Midbrain (tissue), 1 donor: ENCODE measurements at places on chromosomes 3 and 15.

GRCh38 chr3:66115858-66116654 lies 77.3 kb upstream of the MAGI1 start:
- no peak for DNase-seq

DNA sequence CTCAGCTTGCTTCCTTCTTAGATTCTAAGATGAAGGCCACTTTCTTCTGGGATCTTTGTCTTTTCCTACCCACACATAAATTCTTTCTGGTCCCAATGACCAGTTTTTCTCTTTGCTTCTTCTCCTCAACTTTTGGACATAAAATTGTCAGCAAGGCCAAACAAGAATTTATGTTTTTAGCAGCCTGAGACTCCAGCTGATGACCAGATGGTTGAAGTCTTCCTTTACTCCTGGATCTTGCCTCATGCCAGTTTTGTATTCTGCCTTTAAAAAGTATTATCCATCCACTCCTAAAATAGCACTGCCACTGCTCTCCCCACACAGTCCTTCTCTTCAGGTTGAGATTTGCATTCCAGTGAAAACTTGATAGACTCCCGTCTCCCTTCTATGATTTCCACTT lies 236.0 kb downstream of the VPS13C start:
- no peak for DNase-seq

DNA sequence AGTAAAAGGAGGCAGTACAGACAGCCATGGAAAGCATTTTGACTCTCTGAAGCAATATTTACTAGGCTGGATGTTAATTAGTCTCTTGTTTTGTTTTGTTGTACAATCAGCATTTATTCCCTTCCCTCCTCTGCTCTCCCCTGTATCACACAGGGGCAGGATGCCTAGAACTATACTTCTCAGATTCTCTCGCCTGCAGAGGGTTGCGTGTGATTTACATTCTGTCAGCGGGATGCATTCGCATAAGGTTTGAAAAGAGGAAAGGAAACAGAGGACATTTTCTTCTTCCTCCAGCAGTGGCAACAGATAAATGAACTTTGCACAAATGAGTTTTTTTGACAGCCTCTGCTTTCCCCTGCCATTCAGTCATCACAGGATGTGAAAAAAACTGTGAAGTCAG lies 188.3 kb downstream of the RSL24D1 start:
- no peak for DNase-seq

- DNase-seq, result no peak
Measured at GRCh38 chr3:31357451-31357850, 175.3 kb upstream of the STT3B start.

- no peak for DNase-seq
Measured at GRCh38 chr3:161695811-161696210, 199.2 kb downstream of the OTOL1 start.

DNA sequence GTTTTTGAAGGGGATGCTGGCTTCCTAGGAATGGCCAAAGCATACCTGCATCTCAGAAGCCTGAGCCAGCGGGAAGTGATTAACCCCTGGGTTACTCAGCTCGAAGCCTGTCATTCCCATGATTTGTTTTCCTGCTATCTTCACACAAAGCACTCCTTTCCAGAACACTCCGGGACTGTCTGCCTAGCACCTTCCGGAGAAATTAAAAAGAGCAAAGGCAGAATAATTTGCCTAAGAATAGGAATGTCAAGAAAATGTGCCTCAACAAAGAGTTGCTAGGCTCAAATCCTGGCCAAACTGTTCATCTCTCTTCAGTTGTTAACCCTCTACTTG lies 34.1 kb downstream of the TPM1 start:
- no peak for DNase-seq

DNA sequence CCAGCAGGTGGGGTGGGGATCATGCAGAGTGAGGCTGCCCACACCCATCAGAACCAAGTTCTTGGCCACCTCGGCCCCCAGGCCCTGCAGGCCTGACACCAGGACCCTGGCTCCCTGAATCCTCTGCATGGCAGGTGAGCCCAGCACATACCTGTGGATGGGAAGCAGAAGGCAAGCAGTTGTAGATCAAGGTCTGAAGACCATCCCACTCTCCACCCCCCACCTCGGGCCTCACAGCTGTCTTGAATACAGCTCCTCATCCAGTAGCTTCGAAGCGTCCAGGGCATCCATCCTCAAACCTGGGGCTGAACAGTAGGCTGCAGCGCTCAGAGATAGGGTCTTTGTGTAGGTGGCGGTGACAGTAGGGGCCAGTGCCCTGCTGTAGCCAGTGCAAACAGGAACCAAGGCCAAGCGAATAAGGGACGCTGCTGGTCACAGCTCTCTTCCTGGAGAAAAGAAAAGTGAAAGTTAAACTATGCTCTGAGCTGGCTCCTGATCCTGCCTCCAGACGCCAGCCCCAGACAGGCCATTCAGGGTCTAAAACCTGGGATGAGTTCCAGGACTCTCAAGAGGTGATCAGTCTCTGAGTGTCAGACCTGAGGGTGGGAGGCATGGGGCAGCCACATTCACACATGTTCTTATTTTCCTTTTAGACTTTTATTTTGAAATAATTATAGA lies at the start of gene UBA7:
UBA7 (minus strand) TSS at position 457 of the 678 bp plus-strand sequence; CDS start at position 291, 166 bp downstream.
- DNase-seq, result peak; percentile 61

- DNase-seq, result no peak
Measured at GRCh38 chr15:71195242-71195641, 80.0 kb downstream of the THSD4 start.

- no peak for DNase-seq
Measured at GRCh38 chr3:69521286-69521685, 135.4 kb upstream of the FRMD4B start.

GRCh38 chr15:63502843-63503738 lies 1.3 kb upstream of the USP3 start:
- peak; percentile 46 for DNase-seq

GRCh38 chr3:182597621-182598041 lies 195.7 kb upstream of the ATP11B start:
- no peak for DNase-seq

DNA sequence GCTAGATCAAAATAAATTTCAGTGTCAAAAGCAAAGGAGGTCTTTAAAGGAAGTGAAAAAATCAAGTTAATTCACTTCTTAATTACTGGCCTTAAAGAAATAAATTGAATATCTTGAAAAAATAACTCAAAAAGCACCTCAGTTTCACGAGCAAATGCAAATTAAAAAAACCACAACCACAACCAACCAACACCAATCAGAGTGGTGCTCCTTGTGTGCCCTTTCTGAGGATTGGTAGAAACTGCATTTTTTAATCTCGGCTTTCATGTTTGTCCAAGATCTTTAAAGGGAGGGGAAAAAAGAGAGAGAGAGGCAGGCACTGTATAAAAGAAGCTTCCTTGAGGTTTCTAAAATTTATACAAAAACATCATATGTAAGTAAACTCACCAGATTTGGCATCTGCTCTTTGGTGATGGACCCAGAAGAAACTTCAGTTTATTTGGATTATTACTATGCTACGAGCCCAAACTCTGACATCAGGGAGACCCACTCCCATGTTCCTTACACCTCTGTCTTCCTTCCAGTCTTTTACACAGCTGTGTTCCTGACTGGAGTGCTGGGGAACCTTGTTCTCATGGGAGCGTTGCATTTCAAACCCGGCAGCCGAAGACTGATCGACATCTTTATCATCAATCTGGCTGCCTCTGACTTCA lies at the start of gene GPR15:
GPR15 (plus strand) TSS at position 357 of the 653 bp plus-strand sequence; CDS start at position 413, 56 bp downstream.
- DNase-seq, result no peak

DNA sequence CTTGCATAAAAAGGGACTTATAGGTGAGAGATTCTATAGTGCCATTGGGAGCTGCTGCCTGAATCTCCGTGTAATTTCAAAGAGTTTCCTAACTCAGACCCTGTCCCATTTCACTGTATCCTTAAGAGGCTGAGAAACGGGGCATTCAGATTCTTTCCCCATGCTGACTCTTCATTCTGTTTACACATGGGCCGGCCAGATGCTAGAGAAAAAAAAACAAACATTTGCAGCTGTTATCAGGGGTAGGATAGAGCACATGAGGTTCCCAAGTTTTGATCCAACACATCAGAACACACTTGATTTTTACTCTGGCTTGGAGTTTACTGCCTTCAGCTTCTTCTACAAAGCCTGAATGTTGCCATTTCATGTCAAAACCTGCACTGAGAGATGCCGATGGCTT lies 215.9 kb upstream of the TPRG1 start:
- DNase-seq, result no peak

GRCh38 chr3:58085616-58086015 lies 77.4 kb downstream of the FLNB start:
- DNase-seq, result no peak

DNA sequence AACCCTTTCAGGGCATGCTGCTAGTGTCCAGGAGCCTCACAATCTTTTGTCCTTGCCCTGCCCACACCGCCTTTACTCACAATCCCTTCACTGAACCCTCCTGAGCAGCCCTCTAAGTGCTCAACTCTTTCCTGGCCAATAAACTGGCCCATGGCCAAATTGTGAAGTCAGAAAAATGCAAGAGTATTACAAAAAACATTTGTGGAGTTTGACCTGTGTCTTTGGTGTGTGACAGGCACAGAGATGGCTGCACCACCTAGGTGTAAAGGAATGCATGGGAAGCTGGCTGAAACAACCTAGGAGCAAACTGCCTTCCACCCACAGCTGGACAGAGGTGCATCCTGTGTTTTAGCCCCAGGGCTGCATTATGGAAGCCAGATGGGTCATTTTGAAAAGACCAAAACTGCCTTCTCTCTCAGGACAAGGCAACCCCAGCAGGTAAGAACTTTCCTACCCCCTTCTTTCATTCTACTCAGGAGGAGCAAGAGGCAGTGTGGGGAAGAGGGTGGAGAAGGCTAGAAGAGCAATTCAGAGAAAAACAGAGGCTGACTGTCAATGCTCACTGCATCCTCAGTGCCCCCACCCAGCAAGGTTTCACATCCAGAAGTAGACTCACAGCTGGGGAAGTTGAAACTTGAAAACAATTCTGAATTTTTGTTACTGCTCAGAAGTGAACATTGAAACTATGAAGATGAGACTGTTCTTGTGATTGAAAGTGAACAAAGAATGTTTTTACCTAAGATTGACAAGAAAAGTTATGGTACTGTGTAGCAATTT lies 78.6 kb downstream of the TRIM42 start:
- no peak for DNase-seq

- no peak for DNase-seq
Measured at GRCh38 chr3:180102134-180102533, 65.4 kb upstream of the PEX5L start.

DNA sequence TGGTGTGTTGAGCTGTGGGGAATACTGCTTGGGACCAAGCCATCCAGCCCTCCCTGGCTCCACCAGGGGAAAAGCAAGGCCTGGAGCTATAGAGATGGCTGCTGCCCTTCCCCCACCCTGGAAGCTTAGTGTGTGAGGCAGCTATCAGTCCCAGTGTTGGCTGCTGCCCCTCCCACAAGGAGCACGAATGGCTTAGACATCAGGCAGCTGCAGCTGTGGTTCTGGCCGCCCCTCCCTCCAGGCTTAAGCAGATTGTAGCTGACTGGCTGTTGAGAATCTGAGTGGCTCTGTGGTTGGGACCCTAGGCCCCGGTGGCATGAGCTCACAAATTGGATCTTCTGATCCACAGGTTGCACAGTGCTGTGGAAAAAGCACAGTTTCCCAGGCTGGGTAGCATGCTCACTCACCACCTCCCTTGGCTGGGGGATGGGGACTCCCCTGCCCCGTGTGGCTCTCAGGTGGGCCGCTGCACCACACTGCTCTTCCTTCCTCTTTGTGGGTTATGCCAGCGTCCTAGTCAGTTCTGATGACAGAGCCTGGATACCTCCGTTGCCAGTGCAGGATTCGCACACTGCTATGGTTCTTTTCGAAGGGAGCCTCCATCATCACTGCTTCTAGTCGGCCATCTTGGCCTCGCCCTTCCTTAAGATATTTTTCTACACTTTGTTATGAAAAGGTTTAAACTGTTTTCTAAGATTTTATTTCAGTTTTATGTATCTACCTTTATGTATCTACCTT lies 21.2 kb upstream of the SUCNR1 start:
- no peak for DNase-seq

- DNase-seq, result no peak
Measured at GRCh38 chr3:45748068-45748467, 48.3 kb downstream of the SLC6A20 start.

DNA sequence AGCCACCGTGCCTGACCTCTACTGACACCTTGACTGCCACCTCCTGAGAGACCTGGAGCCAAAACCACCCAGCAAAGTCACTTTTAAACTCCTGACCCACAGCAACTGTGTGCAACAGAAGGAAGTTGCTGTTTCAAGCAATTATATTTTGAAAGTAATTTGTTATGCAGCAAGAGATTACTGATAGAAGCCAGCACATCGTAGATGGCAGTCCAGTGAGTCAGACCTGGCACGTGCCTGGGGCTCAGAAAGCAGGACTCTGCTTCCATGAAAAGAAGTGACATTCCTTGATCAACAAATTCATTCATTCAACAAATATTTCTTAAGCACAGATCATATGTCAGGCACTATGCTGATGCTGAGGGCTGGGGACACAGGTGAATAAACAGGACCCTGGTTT lies 5.7 kb upstream of the CSPG4 start:
- no peak for DNase-seq

GRCh38 chr3:59171491-59171890 lies 121.7 kb upstream of the CFAP20DC start:
- no peak for DNase-seq

DNA sequence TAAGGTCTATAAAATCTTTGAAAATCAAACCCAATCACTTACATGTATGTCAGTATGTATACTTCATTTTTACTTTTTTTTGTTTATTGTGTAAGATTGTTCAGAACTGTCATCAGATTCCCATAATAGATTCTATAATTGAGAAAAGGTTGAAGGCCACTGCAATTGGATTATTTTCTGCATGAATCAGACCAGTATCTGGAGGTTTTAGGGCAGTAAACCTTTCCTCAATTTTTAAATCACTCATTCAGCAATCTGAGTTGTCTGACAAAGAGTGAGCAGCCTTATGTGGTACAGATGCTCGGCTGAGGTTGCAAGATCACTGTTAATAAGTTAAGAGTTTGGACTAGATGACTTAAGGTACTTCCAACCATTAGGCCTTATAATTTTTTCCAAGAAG lies 96.0 kb downstream of the TP63 start:
- DNase-seq, result no peak

DNA sequence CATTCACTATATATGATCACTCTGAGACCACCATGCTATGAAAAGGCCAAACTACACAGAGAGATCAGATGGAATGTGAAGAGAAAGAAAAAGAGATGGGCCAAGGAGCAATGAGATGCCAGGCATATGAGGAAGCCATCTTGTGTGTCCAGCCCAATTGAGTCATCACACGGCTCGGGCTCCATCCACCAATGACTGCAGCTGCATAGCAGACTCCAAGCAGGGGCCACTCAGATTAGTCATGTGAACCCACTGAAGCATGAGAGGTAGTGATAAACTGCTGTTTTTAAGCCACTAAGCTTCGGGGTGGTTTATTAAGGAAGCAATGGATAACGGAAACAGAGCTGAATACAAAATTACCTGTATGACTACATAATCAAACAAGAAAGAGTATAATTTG lies 185.9 kb downstream of the SUCLG2 start:
- DNase-seq, result no peak

GRCh38 chr15:80567721-80568157 lies 127.4 kb upstream of the ABHD17C start:
- DNase-seq, result peak; percentile 75

GRCh38 chr15:77810130-77810571 lies 177.4 kb upstream of the LINGO1 start:
- DNase-seq, result no peak
